Activated T-helper 2 cell treated with anti-CD3 and anti-CD28 coated beads, Interferon-gamma antibody, Interleukin-2, Interleukin-4, amounts not matched to agents 10 μg/mL and 5 μg/mL and 100 μg/mL, durations not matched to agents 14 hours and 24 hours and 36 hours (primary cell): ENCODE measurements at places on chromosomes 12 and 14. TPM values are rescaled to one million over a fixed set of nuclear protein-coding genes. Genes with fewer than 3 reads are reported as not detected.

GRCh38 chr14:57998766-57999165, 132.9 kb upstream of the SLC35F4 start:
- no peak for DNase-seq

Gene CIROP
- total RNA-seq = not detected in 2 replicates

Gene RND1
- total RNA-seq = 3.5 and 4.7 TPM in 2 replicates

Gene PPP1R36
- not detected in 2 replicates for total RNA-seq

DNA sequence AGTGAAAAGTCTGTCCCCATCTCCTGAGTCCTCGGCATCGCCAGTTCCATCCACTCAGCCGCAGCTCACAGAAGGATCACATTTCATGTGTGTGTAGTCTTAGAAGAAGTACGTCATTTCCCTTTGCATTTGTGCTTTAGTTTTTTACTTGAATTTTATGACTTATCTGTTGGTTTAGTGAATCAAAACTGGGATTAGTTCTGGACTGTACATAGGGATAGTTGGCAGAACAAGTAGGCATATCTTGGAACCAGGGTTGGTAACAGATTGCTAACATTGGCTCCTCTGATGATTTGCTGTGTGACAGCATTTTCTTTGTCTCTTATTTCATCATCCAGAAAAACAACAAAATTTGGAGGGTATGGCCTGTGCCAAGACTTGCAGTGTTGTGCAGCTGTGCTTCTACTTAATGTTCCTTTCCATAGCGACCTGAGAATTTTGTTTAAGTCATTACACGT, 69.6 kb upstream of the AEBP2 start:
- no peak for DNase-seq

Gene OR10G3
- not detected in 2 replicates for total RNA-seq

DNA sequence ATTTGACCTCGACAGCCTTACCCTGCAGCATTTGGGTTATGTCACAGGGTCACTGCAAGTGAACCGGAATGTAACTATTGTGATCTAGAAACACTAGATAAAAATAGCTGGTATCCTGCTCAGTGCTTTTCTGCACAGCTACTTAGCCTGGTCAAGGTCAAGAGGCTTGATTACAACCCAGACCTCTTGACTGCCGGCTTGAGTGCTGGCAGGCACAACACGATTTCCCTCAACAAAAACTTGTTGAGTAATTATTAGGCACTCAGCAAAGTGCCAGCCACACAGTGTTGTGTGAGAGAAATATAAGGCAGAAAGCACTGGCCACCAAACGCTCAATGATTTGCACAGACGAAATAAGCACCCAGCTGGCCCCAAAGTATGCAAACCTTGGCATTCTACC, 156.7 kb downstream of the NUAK1 start:
- DNase-seq = no peak

Gene ACRBP
- 1.2 and 1.5 TPM in 2 replicates for total RNA-seq

- no peak for DNase-seq
Measured at GRCh38 chr14:102764220-102764671, 13.0 kb upstream of the TRAF3 start.

Gene PIGH
- total RNA-seq = 14.5 and 21.8 TPM in 2 replicates

Gene PIANP
- total RNA-seq = 0.18 TPM in 1 of 2 replicates, not detected in the other
